Occipital lobe (tissue), 3 donors: ENCODE measurements at places on chromosomes 3 and 15.

GRCh38 chr3:149958171-149958796 is 12.4 kb downstream of the PFN2 start:
- no peak for DNase-seq

DNA sequence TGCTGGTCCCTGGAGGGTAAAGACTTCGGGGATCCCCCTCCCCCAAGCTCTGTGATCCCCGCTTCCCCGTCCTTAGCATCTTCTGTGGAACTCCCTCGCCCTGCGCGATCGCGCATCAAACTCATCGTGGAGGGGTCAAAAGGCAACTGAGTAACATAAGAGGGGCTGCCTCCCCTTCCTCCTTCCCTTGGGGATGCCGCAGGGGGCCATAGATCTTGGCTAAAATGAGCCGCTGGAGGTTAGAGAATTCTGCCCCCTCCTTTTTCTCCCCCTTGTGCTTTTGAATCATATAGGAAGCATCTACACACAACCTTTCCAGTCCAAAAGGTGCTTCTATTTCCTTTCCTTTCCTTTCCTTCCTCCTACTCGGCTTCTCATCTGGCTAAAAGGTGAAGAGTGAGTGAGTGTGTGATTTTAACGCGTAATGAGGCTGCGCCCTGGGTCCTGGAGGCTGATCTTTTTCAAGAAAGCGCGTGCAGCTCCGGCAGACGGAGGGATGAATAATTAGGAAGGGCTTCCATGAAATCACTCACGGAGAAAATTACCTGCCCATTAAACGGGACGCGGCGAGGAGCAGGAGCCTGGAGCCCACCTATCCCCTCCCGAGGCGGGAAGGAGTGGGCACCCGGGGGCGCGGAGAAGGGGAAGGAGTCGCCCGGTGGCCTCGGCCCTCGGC is 831 bp upstream of the ROBO2 start:
- DNase-seq: peak; percentile 12

DNA sequence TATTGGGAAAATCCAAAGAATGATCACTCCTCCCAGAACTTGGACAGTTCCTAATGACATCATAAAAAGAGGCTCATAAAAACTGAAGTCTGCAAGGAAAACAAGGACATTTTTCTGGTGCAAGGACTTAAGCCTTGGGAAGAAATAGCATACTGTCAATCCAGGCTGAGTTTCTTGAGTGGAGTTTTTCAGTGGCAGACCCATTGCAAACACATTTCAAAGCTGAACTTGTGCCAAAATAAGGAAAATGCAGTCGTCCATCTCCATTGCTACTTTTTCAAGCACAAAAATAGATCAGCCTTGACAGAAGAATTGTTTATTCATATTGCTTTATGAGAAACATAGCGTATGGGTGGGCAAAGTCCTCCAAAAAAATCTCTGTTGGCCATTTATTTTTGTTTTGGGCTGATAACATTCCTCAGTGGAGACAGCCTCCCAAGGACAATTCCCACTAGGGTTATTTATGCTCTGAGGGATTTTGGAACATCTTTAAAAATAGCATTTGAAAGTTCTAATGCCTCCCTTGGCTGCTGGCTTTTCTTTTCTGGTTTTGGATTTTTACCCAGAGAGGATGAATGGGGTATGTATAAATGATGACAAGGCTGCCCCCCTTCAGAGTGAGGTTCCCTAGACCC is 220.0 kb downstream of the CADPS start:
- DNase-seq: no peak

GRCh38 chr15:73568564-73569280 is 64.5 kb downstream of the NPTN start:
- no peak for DNase-seq
